ENCODE measurements at places on chromosomes 12 and 14.

GRCh38 chr12:100741084-100741711 is 53.4 kb upstream of the ANO4 start:
- DNase-seq: peak; percentile 63

- no peak for DNase-seq
Measured at GRCh38 chr12:526089-526488, 66.3 kb downstream of the B4GALNT3 start.

DNA sequence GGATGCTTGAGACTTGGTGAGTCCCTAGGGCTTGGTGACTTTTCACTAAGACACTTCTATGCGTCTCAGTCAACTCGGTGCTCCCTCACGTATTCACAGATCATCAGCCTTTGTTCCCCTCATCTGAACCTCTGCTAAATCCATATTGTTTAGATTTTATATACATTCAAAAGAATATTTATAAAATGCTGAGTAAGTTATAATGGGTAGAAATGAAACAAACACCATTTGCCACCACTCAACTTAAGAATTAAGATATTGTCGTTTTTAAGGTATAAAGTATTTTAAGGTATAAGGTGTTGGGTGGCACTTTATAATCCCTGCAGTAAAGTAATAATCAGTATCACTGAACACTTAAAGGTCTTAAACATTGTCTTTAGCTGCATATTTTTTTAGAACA is 103.0 kb downstream of the TTLL5 start:
- DNase-seq: no peak

- DNase-seq: no peak
Measured at GRCh38 chr12:13970803-13971202, 10.6 kb downstream of the GRIN2B start.

GRCh38 chr14:88218119-88218915 is 104.8 kb downstream of the KCNK10 start:
- DNase-seq: no peak

- no peak for DNase-seq
Measured at GRCh38 chr14:26067341-26067740, 530.5 kb downstream of the NOVA1 start.

DNA sequence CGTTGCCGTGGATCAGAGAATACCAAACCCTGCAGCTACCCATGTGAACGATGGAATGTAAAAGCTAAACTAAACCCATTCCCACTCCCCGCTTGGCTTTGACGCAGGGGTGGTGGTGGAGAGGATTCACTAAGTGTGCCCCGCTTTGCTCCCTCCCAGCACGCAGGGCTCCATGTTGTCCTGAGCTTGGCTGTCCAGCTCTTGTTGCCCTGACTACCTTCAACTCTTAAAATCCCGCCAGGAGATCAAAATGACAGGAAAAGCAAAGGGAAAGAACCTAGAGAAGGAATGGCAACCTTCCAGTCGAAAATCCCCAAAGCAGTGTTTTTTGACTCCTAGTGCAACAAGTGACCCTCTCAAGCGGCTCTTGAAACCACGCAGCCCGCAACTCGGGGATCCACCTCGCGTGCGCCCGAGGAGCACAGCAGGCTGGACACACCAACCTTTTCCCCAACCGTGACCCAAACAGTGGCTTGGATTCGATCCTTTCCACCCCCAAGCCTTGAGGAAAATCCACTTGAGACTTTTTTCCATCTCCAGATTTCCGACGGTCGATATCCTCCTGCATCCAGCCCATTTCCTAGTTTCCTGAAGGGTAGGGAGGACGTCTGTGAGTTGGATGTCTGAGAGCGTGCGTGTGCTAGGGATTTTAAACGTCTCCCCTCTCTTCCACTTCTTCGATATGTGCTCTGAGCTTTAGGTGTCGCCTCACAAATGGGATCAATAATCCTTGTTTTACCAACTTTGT is 1.4 kb downstream of the SYT10 start:
- no peak for DNase-seq

DNA sequence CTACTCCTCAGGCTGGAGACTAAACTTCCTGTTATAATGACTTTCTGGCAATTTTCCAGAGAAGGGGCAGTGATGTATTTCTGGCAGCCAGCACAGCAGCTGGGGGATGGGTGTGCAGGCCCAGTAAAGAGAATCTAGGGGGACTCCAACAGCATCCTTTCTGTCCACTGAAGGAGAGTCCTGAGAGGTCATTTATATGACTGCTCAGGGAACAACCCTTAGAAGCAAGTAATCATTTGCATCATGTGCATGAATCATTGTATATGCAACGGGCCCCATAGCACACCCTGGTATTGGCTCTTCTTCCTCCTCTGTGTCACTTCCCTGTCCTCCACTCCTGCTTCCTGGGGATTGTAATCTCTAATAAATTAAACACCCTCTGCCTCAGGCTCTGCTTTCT is 493.8 kb downstream of the RPS29 start:
- no peak for DNase-seq

DNA sequence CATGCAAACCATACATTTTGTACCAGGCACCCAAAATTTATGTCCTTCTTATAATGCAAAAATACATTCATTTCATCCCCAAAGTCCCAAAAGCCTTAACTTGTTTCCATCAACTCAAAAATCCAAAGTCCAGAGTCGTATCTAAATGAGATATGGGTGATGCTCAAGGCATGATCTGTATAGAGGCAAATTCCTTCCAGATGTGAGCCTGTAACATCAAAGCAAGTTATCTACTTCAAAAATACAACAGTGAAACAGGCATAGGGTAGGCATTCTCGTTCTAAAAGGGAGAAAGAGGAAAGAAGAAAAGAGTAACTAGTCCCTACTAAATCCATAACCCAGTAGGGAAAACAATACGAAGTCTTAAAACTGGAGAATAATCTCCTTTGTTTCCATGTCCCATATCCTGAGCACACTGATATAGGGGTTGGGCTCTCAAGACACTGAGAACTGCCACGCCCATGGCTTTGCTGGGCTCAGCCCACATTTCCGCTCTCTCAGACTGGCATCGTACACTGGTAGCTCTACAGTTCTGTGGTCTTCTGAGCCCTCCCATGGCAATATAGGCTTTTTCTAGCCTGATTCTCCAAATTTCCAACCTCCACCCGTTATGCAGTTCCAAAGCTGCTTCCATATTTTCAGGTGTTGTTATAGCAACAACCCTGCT is 232.8 kb downstream of the TMTC2 start:
- peak; percentile 87 for DNase-seq

DNA sequence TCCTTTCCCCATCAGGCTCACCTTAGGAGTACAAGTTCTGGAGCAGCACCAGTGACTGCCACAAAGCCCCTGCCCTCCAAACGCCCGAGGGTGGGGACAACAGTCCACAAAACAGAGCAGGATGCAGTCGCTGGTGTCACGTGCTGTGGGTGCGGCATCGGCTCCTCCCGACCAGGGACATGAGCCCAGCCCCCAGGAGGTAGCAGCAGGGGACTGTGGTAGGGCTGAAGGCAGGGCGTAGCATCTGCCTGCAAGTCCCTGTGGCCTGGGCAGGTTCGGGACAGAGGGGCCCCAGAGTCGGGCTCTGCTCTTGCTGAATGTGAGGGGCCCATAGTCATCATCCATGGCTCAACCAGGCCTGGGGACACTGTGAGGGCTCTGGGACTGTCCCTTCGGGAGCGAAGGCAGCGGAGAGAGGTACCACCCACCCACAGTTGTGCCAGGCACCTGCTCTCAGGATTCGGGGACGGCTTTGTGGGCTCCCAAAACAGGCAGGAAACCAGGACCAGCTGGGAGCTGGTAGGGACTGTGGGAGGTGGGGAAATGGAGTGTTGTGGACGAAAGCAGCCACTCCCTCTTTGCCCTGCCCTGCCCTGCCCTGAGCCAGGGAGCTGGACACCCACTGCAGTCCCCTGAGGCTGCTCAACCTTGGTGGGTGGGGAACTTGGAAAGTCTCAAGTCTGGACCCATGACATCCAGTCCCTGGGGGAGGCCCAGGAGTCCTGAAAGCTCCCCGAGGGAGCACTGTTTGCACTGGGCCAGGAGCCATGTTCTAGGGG is 30.7 kb downstream of the FBRSL1 start:
- no peak for DNase-seq

DNA sequence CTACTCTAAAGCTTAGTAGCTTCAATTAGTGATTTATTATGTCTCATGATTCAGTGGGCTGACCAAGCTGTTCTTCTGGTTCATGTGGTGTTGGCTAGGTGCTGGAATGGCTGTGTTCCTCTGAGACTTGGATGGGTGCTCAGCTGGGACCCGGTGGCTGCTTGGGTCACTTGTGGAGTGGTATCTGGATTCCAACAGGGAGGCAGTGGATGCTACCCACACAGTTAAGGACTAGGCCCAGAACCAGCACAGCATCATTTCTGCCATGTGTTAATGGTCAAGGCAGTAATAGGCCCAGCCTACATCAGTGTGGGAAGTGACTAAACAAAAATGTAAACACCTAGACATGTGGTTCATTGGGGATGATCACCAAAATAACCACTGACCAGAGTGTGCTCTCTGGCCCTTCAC is 72.2 kb downstream of the FGD4 start:
- DNase-seq: no peak

DNA sequence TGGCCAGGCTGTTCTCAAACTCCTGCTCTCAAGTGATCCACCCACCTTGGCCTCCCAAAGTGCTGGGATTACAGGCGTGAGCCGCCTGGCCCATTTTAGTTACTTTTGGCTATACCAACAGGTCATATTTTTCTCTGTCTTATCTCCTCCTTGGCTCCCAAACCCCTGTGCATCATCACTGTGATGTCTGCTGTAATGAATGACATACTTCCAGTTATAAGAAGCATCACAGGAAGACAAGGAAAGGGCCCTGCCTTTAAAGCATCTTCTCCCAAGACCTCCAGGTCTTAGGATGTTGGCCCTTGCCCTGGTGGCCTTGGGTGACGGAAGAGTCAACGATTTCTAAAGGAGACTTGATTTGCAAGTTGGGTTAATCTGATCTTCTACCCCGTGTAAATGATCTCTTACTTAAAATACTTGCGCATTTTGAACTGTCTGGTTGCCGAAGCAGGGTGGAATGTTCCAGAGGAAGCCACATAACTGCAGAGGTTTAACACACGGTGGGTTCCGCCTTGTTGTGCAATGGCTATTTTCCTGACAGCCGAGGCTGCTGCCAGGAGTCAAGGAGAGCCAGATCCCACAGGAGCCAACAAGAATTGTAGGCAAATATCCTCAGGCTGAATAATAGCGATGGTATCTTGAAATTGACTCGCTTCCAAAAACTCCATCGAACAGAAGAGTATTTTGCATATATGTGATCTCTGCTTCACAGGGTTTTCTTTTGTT is 55.7 kb upstream of the PLXNC1 start:
- no peak for DNase-seq

DNA sequence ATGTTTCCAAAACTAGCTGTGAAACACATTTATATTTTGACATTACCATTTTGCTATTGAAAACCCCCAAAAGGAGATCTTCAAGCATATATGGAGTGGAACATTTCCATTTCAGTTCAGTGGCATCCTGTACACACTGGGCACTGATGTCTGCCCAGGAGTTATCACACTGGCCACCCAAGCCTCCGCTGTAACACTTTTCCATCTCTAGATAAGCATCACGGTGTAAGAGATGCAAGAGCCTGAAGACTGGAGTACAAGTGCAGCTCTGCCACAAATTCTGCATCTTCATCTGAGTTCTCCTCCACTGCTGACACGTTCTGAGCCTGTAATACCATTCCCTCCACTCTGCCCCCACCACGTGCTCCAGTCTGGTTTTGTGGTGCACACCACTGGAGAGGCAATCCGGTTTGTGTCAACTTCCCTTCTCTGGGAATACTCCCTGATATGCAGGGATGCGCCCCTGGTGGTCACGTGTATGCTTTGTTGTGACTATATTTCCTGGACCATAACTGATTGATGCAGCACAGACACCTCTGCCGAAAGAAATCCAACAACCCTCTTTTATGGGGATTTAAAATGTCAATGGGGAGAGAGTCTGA is 12.7 kb downstream of the SPTLC2 start:
- no peak for DNase-seq

All from SK-MEL-5 (cell line).